Metanephros (tissue), 2 donors: ENCODE measurements at places on chromosomes 6 and 20. TPM values are rescaled to one million over a fixed set of nuclear protein-coding genes. Genes with fewer than 3 reads are reported as not detected.

TP53TG5 gene
- total RNA-seq, result 0.12 TPM

ADA gene
- 5.2 TPM for total RNA-seq

ZCCHC3 gene
- 36.1 TPM for total RNA-seq

WDR46 gene
- total RNA-seq, result 49.3 TPM

ENPP3 gene
- total RNA-seq, result 6.5 TPM

TRERF1 gene
- total RNA-seq, result 19.8 TPM

BRD2 gene
- 122 TPM for total RNA-seq

OOEP gene
- not detected for total RNA-seq

CPNE1 gene
- total RNA-seq, result 129 TPM

SEMG1 gene
- not detected for total RNA-seq

BHLHE23 gene
- total RNA-seq, result not detected

MAFB gene
- total RNA-seq, result 47.9 TPM

ERVFRD-1 gene
- not detected for total RNA-seq

PTPRK gene
- 87.8 TPM for total RNA-seq

SEL1L2 gene
- not detected for total RNA-seq

PABPC1L gene
- 30.0 TPM for total RNA-seq

LY6G6C gene
- total RNA-seq, result not detected

SOD2 gene
- total RNA-seq, result 181 TPM

ARFGEF3 gene
- total RNA-seq, result 8.1 TPM

RRAGD gene
- total RNA-seq, result 57.9 TPM

MCHR2 gene
- total RNA-seq, result not detected

MTFR2 gene
- 0.53 TPM for total RNA-seq

FAM209A gene
- not detected for total RNA-seq

SYNCRIP gene
- total RNA-seq, result 56.9 TPM

CEP43 gene
- total RNA-seq, result 27.3 TPM

OPN5 gene
- 0.64 TPM for total RNA-seq

TCF19 gene
- 16.8 TPM for total RNA-seq

ZC3H12D gene
- 1.3 TPM for total RNA-seq

CBFA2T2 gene
- total RNA-seq, result 23.0 TPM

BPIFA1 gene
- not detected for total RNA-seq

HLA-DRB1 gene
- total RNA-seq, result 31.2 TPM

AKAP12 gene
- 143 TPM for total RNA-seq

CRYBG1 gene
- 28.1 TPM for total RNA-seq

LAMA4 gene
- total RNA-seq, result 127 TPM

ZNF76 gene
- total RNA-seq, result 34.0 TPM

PRKN gene
- 19.2 TPM for total RNA-seq

BTN1A1 gene
- total RNA-seq, result not detected

COL9A1 gene
- total RNA-seq, result 9.9 TPM

TNFRSF6B gene
- total RNA-seq, result 4.3 TPM

SLC22A7 gene
- total RNA-seq, result 0.18 TPM

KIAA0408 gene
- total RNA-seq, result 5.1 TPM

SAMD10 gene
- 6.5 TPM for total RNA-seq

PKIB gene
- 2.3 TPM for total RNA-seq

DEF6 gene
- total RNA-seq, result 9.1 TPM
